Esophagus mucosa (tissue), 1 donor: ENCODE measurements at places on chromosomes 3 and 15. TPM values are rescaled to one million over a fixed set of nuclear protein-coding genes. Genes with fewer than 3 reads are reported as not detected.

Gene PROS1
- total RNA-seq: 10.0 TPM

Gene RHCG
- total RNA-seq: 4,298 TPM

Gene AMT
- 0.88 TPM for total RNA-seq

Gene ACP3
- 57.5 TPM for total RNA-seq

Gene GOLGA6L10
- total RNA-seq: 3.9 TPM

Gene C3orf49
- not detected for total RNA-seq

Gene FGF12
- total RNA-seq: 0.72 TPM

Gene CCR2
- 0.48 TPM for total RNA-seq

Gene CLRN1
- not detected for total RNA-seq

Gene CDHR4
- total RNA-seq: not detected

Gene TP63
- 190 TPM for total RNA-seq

Gene SLC7A14
- total RNA-seq: not detected

Gene GRAMD1C
- total RNA-seq: 5.0 TPM

Gene CHRM5
- not detected for total RNA-seq

Gene SLC24A5
- total RNA-seq: not detected

Gene FETUB
- total RNA-seq: not detected

Gene B4GALT4
- total RNA-seq: 15.8 TPM

Gene PPP1R14D
- not detected for total RNA-seq

Gene EPHA3
- 0.40 TPM for total RNA-seq

Gene CPLX3
- total RNA-seq: not detected

Gene SMCO1
- total RNA-seq: not detected

Gene MRAS
- 1.6 TPM for total RNA-seq

Gene SUSD5
- total RNA-seq: 0.08 TPM

Gene SLC22A14
- total RNA-seq: 0.24 TPM

Gene KY
- total RNA-seq: not detected

Gene KLHL24
- 13.2 TPM for total RNA-seq

Gene BFSP2
- total RNA-seq: not detected

Gene MAGI1
- 13.7 TPM for total RNA-seq

Gene CEP19
- 1.0 TPM for total RNA-seq

Gene PLS1
- total RNA-seq: 12.5 TPM

Gene IGSF11
- 0.32 TPM for total RNA-seq

Gene DNAH12
- 0.08 TPM for total RNA-seq

Gene MORC1
- not detected for total RNA-seq

Gene NPAP1
- not detected for total RNA-seq

Gene SNURF
- total RNA-seq: 3.9 TPM

Gene MUC4
- 43.5 TPM for total RNA-seq

Gene BLM
- total RNA-seq: 4.3 TPM

Gene GOLGA6D
- not detected for total RNA-seq

Gene EXD1
- not detected for total RNA-seq

Gene CCDC191
- 1.6 TPM for total RNA-seq

Gene CAND2
- 1.1 TPM for total RNA-seq

Gene SLC28A1
- total RNA-seq: not detected

Gene FEZF2
- total RNA-seq: not detected

Gene CSPG4
- total RNA-seq: 1.9 TPM

Gene HTR3E
- not detected for total RNA-seq

Gene NCEH1
- 5.3 TPM for total RNA-seq

Gene MAGEL2
- total RNA-seq: 0.08 TPM

Gene C15orf62
- total RNA-seq: 4.0 TPM

Gene KBTBD8
- 2.2 TPM for total RNA-seq

Gene SPINK8
- total RNA-seq: 1.6 TPM

Gene MKRN2OS
- 6.3 TPM for total RNA-seq

Gene AGTR1
- total RNA-seq: 0.24 TPM

Gene ROPN1
- not detected for total RNA-seq

Gene TMOD2
- 4.1 TPM for total RNA-seq

Gene TTLL13
- not detected for total RNA-seq

Gene MYZAP
- total RNA-seq: 19.8 TPM

Gene LYSMD2
- 6.1 TPM for total RNA-seq
